ENCODE measurements at places on chromosomes 5 and 9.
A peak's percentile ranks its signal among the peaks of the same experiment; 100 is the strongest.

- no peak for DNase-seq
- no peaks in the 10 kb centered on the region for H3K4me1 ChIP-seq
- H3K27me3 ChIP-seq: no peaks in the 10 kb centered on the region
- H3K27ac ChIP-seq: no peak overlapping the region
These were observed 32.9 kb upstream of the GOLGA1 start for GRCh38 chr9:124973807-124974206.

DNA sequence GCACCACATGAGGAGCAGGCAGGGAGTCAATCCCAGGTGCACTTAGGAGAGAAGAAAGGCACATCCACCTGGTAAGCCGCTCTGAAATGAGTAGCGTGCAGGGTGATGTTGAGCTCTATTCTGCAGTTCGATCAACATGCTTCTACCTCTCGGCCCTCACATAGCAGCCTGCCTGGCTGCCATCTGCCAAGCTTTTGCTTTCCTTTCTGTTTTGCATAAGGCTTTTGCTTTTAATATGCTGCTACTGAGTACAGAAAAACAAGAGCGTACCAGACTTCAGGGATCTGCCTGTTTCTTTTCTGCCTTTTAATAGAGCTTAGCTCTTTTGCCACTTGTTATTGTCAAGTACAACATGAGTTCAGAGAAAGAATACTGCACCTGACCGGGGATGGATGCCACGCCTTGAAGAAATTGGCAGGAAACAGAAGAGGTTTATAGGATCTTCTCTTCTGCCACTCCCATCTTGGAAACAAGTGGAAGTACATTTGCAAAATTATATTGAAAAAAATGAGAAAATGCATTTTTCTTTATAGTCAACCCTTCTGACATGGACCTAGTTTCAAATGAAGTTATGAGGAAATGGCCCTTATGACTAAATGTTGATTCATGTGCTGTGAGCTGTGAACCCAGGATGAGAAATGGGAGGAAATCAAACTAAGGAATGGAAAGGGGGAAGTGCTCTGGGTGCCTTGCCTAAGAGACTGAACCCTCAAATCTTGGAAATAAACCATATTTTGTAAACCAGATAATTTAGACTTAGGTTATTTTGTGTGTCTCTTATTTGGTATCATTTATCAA, 4.0 kb upstream of the FCHO2 start:
- no peak overlapping the region for H3K4me3 ChIP-seq
- H3K27ac ChIP-seq: peak overlapping the region; percentile 23
- H3K27me3 ChIP-seq: no peaks in the 10 kb centered on the region
- peaks cover 20% of the 10 kb centered on the region for H3K4me1 ChIP-seq
- H3K36me3 ChIP-seq: no peaks in the 10 kb centered on the region

DNA sequence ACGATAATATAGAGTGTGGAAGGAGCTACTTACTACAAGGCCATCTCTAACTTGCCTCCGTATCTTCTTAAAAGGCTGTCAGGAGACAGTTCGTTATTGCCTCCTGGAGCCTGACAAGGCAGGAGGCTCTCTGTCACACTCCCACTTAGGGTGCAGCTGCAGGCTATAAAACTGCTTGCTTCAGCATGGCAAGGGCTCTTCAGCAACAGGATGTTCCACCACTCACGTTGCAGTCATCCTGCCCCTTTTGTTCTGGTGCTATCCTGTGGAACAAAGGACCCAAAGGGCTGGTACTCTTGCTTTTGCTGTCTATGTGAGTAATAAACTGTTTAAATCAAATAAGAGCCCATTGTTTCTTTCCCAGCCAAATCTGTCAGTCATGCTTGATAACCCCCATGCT, 508.9 kb downstream of the NTRK2 start:
- no peak overlapping the region for H3K27ac ChIP-seq
- no peaks in the 10 kb centered on the region for H3K27me3 ChIP-seq
- H3K4me3 ChIP-seq: no peak overlapping the region
- no peak for DNase-seq
- no peaks in the 10 kb centered on the region for H3K4me1 ChIP-seq
- H3K36me3 ChIP-seq: no peaks in the 10 kb centered on the region

- H3K4me1 ChIP-seq: no peaks in the 10 kb centered on the region
- no peak overlapping the region for H3K27ac ChIP-seq
- H3K4me3 ChIP-seq: no peak overlapping the region
These were observed 76.1 kb downstream of the KIF4B start for GRCh38 chr5:155089643-155090042.

- no peak overlapping the region for H3K27ac ChIP-seq
- no peaks in the 10 kb centered on the region for H3K36me3 ChIP-seq
- no peak for DNase-seq
- no peaks in the 10 kb centered on the region for H3K4me1 ChIP-seq
These were observed 51.2 kb upstream of the TRIM32 start for GRCh38 chr9:116635908-116636307.

GRCh38 chr9:133341369-133342068, 5.5 kb upstream of the SURF6 start:
- peaks cover 68% of the 10 kb centered on the region for H3K36me3 ChIP-seq
- peaks cover 16% of the 10 kb centered on the region for H3K4me1 ChIP-seq
- H3K4me3 ChIP-seq: no peak overlapping the region
- DNase-seq: no peak
- H3K27ac ChIP-seq: peak overlapping the region; percentile 21
- H3K27me3 ChIP-seq: no peaks in the 10 kb centered on the region

DNA sequence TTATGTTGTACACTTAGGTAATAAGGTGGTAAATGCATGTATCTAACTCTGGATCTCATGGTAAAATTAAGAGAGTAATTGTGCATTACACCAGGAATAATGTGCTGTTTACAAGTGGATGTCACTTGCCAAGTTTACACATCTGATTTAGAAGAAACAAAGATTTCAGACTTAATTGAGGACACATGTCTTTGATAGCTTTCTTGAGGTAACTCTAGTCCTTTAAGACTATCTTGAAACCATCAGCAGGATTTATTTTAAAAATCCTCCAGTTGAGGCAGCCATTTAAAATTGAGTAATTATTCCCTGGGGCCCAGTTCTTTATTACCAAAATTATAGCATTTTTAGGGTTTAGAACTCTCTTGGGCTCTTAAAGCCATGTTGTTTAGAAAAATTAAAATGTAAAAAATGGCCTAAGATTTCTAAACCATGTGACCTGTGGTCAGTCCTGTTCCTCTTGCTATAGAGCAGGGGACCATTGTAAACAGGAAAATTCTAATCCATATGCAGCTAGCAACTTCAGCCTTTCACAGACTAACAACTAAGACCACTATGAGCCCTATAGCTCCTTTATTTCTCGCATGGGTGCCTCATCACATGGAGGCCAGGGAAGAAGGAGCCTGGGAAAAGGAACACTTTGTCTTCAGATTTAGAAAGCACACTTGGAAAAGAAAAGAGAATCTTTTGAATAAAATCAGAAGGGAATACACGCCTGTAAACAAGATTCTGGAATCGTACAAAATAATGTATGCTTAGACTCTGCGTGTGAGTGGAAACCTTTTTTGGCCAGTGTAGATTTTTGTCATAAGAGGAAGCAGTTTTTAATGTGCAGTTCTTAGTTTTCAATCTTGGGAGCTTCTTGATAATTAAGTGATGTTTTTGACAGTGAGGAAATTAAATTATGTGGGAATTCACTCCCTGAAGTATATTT, 71.2 kb downstream of the ZSWIM6 start:
- H3K4me3 ChIP-seq: no peak overlapping the region
- no peaks in the 10 kb centered on the region for H3K4me1 ChIP-seq
- no peak for DNase-seq
- no peak overlapping the region for H3K27ac ChIP-seq
- no peaks in the 10 kb centered on the region for H3K36me3 ChIP-seq
- no peaks in the 10 kb centered on the region for H3K27me3 ChIP-seq

GRCh38 chr5:91145333-91145620, 237.8 kb downstream of the ARRDC3 start:
- no peaks in the 10 kb centered on the region for H3K27me3 ChIP-seq
- H3K4me3 ChIP-seq: no peak overlapping the region
- DNase-seq: peak; percentile 39
- peaks cover 66% of the 10 kb centered on the region for H3K4me1 ChIP-seq
- no peaks in the 10 kb centered on the region for H3K36me3 ChIP-seq
- no peak overlapping the region for H3K27ac ChIP-seq

DNA sequence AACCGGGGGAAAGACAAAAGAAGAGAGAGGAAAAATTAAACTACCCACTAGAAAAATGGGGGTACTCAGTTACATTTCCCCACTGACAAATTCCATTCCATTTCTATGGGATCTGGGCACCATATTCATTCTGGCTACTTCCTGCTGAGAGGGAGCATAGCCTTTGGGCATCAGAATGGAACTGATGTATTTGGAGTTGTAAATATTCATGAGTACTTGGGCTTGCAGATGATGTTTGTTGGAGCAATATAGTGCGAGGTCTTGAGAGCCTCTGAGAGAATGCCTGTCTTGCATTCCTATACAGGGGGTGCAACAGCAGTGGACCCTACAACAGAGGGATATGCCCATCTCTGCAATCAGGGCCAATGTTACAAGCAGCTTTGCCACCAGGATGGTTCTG, 16.7 kb downstream of the GMCL2 start:
- no peak overlapping the region for H3K27ac ChIP-seq
- DNase-seq: no peak
- H3K27me3 ChIP-seq: no peaks in the 10 kb centered on the region
- H3K4me1 ChIP-seq: no peaks in the 10 kb centered on the region

DNA sequence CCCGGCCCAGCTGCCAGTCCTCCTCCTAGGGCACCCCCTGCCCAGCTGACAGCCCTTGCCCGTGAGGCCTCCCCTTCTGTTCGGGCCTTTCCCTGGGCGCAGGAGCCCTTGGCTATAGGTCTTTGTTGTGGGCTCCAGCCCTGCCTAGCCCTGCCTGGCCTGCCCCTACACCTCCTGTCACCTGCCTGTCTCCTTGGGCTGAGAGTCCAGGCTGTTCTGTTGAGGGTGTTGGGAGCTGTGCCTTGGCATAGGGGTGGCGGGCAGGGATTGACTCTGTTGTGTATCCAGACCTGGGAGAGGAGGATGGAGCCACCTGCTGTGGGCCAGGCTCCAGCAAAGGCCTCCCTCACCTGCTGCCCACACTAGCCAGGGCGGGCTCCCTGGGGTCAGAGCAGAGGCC, 11.6 kb downstream of the FCN2 start:
- H3K4me3 ChIP-seq: no peak overlapping the region
- H3K27me3 ChIP-seq: peaks cover 42% of the 10 kb centered on the region
- H3K4me1 ChIP-seq: peaks cover 7% of the 10 kb centered on the region
- peak; percentile 14 for DNase-seq

- DNase-seq: no peak
- H3K27ac ChIP-seq: no peak overlapping the region
- H3K27me3 ChIP-seq: no peaks in the 10 kb centered on the region
- H3K4me1 ChIP-seq: no peaks in the 10 kb centered on the region
- no peak overlapping the region for H3K4me3 ChIP-seq
These were observed 650.3 kb downstream of the CCDC171 start for GRCh38 chr9:16202914-16203728.

DNA sequence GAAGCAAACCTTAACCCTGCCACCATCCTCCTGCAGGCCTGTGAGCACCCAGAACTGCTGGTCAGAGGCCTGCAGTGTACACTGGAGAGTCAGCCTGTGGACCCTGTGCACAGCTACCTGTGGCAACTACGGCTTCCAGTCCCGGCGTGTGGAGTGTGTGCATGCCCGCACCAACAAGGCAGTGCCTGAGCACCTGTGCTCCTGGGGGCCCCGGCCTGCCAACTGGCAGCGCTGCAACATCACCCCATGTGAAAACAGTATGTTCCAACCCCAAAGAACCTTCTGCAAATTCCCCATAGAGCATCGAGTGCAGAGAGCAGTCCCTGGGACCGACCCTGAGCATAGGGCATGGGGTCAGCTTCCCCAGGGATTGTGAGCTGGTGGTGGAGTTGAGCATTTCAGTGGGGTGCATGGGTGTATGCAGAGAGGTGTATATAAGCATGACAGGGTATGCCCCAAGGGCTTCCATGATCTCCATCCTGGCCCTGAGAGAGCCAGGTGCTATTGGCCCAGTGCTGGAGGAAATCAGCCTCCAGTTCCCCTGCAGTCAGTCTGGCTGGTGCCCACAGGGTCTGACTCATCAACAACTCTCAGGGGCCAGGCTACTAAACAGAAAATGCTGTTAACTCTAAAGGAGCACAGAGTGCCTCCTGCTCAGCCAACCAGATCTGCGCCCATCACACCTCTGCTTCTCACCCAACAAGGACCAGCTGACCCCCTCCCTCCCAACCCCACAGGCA, 126.2 kb downstream of the SAXO1 start:
- DNase-seq: no peak
- no peak overlapping the region for H3K27ac ChIP-seq
- H3K27me3 ChIP-seq: no peaks in the 10 kb centered on the region

DNA sequence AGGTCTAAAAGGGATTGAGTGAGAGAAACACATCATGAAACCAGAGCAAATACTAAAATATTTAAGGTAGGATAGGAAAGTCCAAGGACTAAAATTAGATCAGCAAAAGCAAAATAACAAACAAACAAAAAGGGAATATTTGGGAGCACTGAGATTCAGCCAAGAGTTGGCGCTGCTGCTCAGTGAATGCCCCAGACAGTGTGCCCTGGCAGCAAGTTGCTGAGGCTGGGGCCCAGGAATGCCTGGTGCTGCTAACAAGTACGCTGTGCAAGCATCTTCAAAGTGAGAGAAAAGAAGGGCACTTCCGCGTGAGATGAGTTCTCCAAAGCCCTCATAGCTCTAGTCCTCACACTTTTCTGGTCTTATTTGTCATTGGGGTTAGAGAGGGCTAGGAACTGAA, 603.3 kb downstream of the EFNA5 start:
- no peaks in the 10 kb centered on the region for H3K36me3 ChIP-seq
- H3K4me3 ChIP-seq: no peak overlapping the region
- H3K27ac ChIP-seq: no peak overlapping the region
- peak; percentile 16 for DNase-seq
